ENCODE measurements at places on chromosomes 7 and 10.
A peak's percentile ranks its signal among the peaks of the same experiment; 100 is the strongest.

DNA sequence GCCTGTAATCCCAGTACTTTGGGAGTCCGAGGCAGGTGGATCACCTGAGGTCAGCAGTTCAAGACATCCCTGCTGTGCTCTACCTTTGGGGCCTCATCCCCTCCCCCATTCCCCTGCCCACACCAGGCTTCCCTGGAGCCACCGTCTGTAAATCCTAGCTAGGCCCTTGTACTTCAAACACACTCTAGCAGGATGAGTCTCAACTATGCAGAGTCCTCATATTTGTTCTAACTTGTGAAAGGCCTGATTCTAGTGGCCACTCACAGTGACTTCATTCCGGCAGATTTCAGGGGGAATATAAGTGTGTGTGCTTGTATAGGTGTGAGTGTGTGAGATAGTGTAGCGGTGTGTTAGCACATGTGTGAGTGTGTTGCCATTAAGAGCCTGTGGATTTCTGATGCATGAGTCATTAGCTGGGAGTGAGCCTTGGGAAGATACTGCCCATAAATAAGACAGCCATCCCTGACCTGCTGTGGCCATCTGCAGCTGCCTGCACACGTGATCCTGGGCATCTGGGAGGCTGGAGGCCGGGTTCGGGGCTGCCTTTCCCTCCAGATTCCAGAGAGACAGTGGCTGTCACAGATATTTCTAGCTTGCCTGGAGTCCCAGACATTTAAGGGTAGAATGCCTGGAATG, 1.7 kb upstream of the NEURL1 start:
- no peak for DNase-seq

- DNase-seq = no peak
Measured at GRCh38 chr7:42886129-42886528, 25.7 kb downstream of the C7orf25 start.

DNA sequence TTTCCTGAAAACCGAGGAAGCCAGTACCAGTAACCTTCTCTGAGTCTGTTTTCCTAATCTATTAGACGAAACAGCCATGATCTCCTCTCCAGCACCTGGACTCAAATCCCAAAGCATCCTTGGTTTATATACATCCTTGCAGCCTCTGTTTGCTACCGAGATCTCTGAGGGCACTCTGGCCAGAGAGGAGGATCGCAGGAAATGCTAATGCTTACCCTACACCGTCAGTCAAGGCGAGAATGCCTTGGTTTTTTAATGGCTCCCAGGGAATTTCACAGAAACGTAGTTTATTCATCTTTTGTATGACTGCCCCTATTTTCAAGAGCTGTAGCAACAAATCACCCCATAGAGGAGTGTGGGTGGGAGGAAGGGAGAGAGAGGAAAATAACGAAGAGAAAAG, 91.5 kb upstream of the CALN1 start:
- no peak for DNase-seq

GRCh38 chr7:36192053-36192824, 39.2 kb downstream of the EEPD1 start:
- no peak for DNase-seq

- no peak for DNase-seq
Measured at GRCh38 chr7:154568346-154568745, 434.6 kb downstream of the PAXIP1 start.

GRCh38 chr10:4069491-4069890, 284.5 kb upstream of the KLF6 start:
- no peak for DNase-seq

- DNase-seq = no peak
Measured at GRCh38 chr7:26467104-26467503, 175.4 kb downstream of the SNX10 start.

GRCh38 chr7:95822717-95823116, 50.4 kb downstream of the DYNC1I1 start:
- no peak for DNase-seq

- DNase-seq = no peak
Measured at GRCh38 chr10:58217612-58218011, 50.1 kb downstream of the IPMK start.

DNA sequence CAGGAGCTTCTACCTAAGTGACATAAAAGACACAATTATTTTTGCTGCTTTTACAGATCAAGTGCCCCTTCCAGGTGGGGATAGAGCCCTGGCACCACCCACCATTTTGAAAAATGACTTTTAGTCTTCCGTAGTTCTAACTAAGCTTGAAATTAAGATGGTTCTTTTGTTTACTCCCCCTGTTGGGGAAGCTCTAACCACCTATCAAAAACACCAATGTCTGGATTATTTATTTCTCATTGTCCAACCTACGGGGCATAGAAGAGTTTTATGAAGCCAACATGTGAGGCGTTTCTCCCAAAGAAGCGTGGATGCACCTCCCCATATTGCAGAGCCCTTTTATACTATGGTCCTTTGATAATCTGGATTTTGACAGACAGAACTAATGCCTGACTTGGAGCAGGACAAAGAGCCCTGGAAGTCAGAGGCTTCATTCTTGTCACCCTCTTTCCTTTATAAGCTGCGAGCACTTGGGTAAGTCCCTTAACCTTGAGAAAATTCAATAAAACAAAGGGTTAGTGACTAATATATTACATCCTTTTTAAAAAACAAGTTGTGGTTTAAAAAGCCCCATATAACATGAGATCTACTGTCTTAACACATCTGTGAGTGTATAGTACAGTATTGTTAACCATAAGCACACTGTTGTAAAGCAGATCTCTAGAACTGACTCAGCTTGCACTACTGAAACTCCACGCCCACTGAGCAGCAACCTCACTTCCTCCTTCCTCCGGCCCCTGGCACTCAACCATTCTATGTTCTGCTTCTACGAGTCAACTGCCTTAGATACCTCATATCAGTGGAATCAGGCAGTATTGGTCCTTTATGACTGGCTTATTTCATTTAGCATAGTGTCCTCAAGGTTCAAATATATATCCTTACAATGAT, 67.5 kb downstream of the ATXN7L1 start:
- no peak for DNase-seq

DNA sequence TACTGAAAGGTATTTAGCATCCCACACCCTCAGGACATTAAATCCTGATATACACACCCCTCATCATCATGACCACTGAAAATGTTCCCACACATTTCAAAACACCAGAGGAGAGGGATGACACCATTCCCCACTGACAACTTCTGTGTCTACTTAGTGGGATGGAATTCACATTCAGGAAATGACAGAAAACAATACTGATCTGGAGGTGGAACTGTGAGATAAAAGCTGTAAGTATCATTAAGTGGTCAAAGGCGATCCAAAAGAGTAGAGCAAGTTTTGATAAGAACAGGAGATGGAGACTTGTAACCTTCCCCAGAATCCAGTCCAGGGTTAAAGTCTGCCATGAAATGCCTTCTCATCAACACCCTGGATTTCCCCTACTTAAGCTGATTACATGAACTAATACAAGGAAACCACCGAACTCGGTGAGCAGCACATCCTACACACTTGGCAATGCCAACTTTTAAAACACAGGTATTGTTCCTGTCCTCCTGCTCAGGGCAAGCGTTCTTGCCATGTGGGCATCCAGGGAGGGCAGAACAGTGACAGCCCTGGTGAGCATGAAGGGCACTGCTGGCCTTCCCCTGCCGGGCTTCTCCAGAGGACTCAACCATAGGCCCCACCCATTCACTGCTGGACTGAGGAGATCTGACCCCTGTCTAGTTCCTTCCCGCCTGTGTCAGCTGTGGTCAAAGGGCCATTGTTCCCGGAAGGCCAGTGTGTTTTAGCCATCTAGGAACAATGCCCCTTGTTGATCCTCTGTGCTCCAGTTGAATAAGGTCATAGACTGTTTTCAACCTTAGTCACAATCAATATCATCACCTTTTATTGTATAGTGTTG, 85.0 kb downstream of the SGMS1 start:
- no peak for DNase-seq

- DNase-seq = peak; percentile 38
Measured at GRCh38 chr10:102120142-102120990, at the start of gene LDB1. Gene LDB1 (minus strand): TSS chr10:102120368. CDS start chr10:102120110, 258 bp downstream.

- DNase-seq = no peak
Measured at GRCh38 chr7:24827027-24827426, 69.8 kb upstream of the GSDME start.

DNA sequence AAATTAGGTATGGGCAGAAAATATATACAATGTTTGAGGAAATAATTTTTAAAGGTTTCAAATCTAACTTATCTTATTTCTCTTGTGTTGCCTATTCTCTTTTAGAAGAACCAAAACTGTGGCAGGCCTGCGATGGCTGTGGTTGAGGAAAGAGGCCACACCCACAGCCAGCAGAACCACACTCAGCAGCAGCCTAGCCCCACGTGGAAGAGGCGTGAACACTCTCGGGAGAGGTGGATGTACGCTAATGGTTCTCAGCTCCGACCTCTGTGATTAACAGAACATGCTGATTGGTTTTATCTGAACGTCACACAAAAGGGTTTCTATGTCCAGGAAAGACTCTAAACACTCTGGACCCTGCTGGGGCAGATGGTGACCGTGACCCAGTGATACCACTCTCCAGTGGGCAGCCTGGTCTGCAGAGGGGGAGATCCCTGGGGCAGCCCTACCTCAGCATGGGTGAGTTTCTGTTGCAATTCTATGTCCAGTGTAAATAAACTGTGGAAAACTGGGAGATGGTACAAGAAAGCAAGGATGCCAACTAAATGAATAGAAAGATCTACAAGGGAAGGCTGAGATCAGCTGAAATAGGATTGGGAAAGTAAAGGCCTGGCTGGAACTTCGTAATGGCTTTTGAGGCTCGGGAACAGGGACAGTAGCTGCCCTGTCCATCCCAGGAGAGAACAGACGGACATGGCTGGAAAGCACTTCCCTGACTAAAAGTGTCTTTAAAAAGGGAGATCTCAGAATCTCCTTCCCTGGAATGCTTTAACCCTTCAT, 26.6 kb downstream of the DIP2C start:
- DNase-seq = no peak

GRCh38 chr10:49298983-49299815, at the start of gene C10orf71:
Gene C10orf71 (plus strand): TSS chr10:49299170. CDS start chr10:49322546, 23,376 bp downstream.
- no peak for DNase-seq

GRCh38 chr7:92621026-92621540, 30.9 kb upstream of the FAM133B start:
- peak; percentile 62 for DNase-seq

DNA sequence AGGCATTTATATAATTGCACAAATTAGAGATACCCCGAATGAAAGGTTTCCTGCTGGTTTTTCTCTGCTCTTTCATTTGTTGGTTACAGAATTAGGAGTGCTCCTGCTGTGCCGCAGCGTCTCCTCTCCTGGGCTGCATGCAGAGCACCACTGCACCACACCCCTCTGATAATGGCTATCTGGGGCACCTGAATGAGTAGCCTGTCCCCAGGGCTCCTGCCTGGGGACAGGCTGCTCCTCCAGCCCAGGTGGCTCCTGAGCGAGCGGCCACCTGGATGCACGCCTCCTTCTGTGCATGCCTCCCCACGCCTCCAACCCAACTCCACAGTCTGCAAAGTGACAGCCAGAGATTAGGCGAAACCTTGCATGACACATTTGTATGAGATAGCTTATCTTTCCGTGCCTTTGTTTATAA, 242.6 kb upstream of the FZD8 start:
- no peak for DNase-seq

DNA sequence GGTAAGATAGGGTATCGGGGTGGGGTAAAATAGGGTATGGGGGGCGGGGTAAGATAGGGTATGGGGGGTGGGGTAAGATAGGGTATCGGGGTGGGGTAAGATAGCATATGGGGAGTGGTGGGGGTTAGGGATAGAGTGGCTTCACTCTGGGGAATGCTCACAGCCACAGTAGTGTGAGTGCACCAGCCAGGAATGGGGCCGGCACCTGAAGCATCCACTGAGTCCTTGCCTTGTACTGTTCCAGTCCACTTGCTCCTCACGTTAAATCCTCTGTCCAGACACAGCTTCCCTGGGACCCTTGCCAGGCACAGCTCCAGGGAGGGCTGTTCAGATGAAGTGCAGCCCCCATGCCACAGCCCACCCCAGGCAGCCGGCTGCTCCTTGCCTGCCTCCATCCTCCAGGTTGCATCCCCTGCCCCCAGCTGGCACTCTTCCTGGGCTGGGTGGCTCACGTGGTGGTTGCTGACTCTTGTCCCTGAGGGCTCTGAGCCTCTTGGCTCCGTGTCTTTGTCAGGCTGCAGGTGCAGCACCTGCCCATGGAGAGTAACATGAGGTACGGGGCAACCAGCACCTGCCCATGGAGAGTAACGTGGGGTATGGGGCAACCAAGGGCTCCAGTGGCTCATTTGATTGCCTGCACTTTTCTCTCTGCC, 268.4 kb downstream of the TCERG1L start:
- no peak for DNase-seq

DNA sequence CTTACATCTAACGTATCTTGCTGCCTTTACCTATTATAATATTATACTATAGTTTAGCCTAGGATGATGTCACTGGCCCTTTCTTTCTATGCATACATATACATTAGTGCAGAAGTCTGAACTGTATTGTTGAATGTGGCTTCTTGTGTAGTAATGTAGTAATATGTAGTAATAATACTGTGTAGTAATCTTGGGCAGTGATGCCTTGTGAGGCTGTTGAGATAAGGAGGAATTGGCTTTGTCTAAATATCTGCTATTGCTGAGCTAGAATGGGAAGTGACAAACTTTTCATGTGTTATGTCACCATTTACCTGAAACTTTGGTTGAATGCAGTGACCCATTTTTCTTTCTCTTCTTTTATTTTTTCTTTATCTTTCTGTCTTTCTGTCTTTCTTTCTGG, 11.0 kb downstream of the GLCCI1 start:
- no peak for DNase-seq

GRCh38 chr10:234708-235406, 99.6 kb downstream of the ZMYND11 start:
- DNase-seq = no peak

GRCh38 chr7:21134631-21135030, 293.3 kb upstream of the SP4 start:
- DNase-seq = no peak

DNA sequence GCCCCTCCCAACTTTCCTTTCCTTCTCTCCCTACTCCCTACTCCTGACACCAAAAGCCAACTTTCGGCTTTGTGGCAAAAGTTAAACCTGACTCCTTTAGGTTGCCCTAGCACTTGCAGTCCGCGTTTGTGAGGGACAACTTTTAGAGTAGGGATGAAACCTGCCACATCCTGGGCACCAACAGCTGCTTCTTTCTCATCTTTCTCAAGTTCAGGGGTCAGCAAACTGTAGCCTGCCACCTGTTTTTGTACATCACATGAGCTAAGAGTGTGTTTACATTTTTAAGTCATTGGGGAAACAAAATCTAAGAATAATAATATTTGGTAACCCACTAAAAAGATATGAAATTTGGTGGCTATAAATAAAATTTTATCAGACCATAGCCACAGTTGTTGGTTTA, 660.6 kb downstream of the KCNMA1 start:
- no peak for DNase-seq

GRCh38 chr10:119602241-119603095, 5.7 kb upstream of the TIAL1 start:
- no peak for DNase-seq

- no peak for DNase-seq
Measured at GRCh38 chr10:70931168-70931815, 42.9 kb upstream of the PCBD1 start.

- DNase-seq = no peak
Measured at GRCh38 chr10:94213980-94214379, 148.8 kb downstream of the NOC3L start.
